ENCODE measurements at places on chromosomes 12 and 14.

DNA sequence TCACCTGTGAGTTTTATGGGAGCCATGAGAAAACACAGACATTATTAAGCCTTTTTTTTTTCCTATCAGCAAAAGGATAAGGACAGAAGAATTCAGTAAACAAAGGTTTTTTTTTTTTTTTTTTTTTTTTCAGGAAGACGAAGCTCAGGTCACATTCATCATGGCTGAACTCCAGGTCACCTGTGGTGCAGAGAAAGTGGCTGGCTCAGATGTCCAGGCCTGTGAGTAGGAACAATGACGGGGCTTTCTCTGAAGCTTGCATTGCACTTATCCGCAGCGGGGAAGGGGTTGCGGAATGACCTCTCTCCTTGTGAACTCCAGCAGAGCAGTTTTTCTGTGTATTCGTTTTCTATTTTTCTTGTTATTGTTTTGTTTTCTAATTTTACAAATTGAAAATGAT is 759.6 kb upstream of the TMEM132C start:
- no peak for DNase-seq

DNA sequence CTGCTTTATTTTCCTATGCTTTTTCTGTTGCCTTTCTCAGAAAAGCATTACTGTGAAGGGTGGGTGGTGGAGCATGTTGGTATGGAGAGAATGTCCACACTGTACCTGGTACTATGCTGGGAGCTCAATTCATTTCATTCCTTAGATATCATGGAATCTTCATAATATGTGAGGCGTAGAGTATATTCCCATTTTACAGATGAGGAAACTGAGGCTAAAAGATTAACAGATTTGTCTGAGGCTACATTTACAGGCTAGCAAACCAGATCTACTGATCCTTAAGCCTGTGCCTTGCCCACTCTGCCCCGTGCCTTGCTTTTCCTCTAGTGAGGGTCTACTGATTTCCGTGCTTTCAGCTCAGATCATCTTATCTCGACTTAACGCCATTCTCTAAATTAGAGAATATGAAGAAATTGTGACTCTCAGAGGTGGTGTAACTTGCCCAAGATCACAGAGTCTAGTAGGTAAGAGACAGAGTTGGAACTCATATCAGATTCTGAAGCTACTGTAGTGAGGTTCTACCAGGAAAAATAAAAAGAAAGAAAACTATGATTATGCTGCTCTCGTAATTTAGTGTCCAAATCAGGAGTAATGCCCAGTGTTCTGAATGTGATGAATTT is 5.5 kb downstream of the GLRX5 start:
- no peak for DNase-seq

- DNase-seq: no peak
Observed at GRCh38 chr14:54716862-54717261, 149.9 kb downstream of the SAMD4A start.

GRCh38 chr12:52715416-52715815 is 12.1 kb upstream of the KRT77 start:
- no peak for DNase-seq

- DNase-seq: no peak
Observed at GRCh38 chr12:69932676-69933552, 107.9 kb downstream of the MYRFL start.

DNA sequence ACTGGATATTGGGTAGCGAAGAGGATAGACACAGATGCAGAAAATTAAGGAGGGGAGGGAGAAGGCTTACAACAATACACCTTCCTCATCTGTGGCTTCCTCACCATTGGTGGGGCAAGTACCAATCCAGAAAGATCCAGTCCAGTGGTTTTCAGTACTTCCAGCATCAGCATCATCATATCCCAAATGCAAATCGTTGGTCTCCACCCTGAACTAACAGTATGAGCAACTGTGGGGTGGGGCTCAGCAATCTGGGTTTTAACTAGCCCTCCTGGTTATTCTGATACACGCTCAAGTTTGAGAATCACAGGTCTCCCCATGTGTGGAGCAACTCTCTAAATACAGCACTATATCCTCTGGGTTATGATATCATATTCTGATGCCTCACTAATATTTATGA is 193.7 kb downstream of the PAX9 start:
- no peak for DNase-seq

- DNase-seq: no peak
Observed at GRCh38 chr14:84750284-84750683, 779.7 kb upstream of the FLRT2 start.

DNA sequence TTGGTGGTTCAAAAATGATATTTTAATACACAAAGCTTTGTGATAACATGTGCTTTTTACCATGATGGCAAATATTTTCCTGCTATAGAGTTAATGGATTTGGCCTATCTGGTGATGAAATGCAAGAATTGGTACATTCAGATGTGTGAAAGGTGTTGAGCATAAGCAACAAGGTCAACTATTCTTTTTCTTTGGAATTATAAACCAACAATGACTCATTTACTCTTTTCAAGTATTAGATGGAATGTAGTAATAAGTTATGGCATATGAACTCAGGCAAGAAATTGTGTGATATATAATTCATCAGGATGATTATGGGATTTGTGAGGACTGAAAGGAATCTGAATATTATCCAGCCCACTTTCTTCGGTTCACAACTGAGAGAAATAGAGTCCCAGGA is 471.4 kb downstream of the ETNK1 start:
- DNase-seq: no peak

DNA sequence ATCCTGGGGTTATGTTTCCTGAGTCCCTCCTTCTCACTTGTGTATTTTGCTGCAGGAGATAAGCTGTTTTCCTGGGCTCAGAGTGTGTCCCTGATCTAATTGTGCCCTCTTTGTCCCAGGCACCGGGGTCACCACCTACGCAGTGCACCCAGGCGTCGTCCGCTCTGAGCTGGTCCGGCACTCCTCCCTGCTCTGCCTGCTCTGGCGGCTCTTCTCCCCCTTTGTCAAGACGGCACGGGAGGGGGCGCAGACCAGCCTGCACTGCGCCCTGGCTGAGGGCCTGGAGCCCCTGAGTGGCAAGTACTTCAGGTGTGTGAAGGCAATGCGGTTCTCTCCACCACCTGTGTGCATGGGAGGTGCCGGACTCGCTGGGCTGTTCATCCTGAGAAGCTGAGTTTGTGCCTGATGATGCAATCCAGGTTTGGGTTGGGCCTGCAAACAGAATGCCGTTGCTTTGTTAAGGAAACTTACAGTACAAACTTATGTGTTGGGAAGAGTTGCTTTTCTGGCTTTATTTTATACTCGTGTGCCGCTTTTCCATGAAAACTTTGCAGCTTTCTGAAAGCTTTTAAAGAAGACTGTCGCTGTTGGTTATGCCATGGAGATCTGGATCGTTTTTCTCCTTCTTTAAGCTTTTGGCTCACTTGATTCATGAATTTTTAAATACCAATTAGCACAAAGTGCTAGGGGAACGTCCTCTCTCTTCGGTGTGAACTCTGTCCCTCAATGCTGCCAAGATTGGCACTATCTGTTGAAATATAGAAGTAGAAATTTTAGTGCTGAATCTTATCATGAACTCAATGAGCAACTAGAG is 27.6 kb downstream of the RDH12 start:
- DNase-seq: no peak

DNA sequence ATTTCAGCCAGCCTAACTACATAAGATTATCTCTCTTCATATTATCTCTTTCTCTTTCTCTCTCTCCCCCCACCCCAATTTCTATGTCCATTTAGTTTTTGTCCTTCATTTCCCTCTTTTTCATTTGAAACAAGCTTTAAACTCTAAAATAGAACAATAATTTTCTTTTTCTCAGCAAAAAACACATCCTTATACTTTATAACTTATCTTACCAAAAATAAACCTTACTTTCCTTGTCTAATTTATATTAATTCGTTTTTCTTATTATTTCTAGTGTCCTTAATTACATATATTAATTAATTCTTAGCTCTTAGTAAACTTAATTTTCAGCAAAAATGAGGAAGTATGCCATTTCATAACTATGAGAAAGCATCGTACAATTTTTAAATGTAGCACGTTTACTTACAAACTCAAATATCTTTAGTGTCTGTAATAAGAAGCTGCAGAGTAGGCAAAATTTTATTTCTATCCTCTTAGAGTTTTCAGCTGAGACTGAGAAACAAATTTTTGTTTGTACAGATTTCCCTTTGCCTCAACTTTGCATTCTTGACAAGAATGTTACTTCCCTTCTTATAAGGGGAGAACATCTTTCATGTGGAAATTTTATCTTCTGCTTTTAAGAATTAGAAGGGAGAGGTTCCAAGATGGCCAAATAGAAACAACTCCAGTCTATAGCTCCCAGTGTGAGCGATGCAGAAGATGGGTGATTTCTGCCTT is 65.1 kb upstream of the ST8SIA1 start:
- DNase-seq: no peak

GRCh38 chr14:68477461-68478085 is 315.3 kb downstream of the ZFP36L1 start:
- DNase-seq: no peak

- no peak for DNase-seq
Observed at GRCh38 chr12:89073027-89073398, 279.3 kb downstream of the DUSP6 start.

GRCh38 chr12:122888232-122888752 is 7.6 kb downstream of the VPS37B start:
- no peak for DNase-seq

GRCh38 chr14:61911574-61911973 is 149.4 kb downstream of the SNAPC1 start:
- DNase-seq: no peak

GRCh38 chr12:122681814-122682213 is 21.3 kb downstream of the HCAR2 start:
- no peak for DNase-seq

DNA sequence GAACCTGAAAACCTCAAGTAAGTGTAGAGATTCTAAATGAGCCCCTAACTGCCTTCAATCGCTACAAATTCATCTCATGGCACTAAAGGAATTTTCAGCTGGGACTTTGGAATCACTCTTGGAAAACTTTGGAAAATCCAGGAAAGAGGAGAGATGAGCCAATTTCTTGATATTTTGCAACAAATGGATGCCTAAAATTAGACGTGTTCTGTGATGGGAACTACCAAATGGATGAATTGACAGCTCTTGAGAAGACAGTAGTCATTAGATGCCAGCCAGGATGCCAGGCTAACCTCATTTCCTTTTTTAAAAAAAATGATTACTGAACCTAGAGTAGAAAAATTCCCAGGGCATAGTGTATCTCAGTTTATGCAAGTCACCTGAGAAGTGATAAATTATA is 78.3 kb downstream of the NPAS3 start:
- DNase-seq: no peak

- no peak for DNase-seq
Observed at GRCh38 chr14:35883677-35884293, 57.6 kb downstream of the BRMS1L start.

Data from activated naive CD8-positive, alpha-beta T cell treated with anti-CD3 and anti-CD28 coated beads, Interleukin-2, amount 10 ng/mL, durations not matched to agents 7 days and 5 days (primary cell).